ENCODE measurements at places on chromosomes 2 and 18.

DNA sequence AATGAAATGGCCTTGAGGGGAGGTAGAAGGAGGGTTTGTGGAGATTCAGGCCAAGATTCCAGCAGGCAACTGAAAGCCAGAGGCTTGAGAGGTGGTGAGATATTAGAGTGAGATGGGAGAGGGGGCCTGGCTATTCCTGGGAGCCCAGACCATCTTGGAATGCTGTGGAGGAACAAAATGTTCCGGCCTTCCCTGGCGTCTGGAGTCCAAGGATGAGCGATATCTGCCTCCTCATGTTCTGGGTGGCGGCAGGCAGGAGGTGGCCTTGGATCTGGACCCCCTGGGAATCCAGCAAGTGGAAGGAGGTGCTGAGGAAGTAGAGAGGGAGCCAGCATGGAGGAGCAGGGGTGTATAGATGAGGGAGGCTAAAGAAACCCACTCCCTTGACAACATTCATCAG lies 335.9 kb downstream of the CYP26B1 start:
- no peak for DNase-seq

DNA sequence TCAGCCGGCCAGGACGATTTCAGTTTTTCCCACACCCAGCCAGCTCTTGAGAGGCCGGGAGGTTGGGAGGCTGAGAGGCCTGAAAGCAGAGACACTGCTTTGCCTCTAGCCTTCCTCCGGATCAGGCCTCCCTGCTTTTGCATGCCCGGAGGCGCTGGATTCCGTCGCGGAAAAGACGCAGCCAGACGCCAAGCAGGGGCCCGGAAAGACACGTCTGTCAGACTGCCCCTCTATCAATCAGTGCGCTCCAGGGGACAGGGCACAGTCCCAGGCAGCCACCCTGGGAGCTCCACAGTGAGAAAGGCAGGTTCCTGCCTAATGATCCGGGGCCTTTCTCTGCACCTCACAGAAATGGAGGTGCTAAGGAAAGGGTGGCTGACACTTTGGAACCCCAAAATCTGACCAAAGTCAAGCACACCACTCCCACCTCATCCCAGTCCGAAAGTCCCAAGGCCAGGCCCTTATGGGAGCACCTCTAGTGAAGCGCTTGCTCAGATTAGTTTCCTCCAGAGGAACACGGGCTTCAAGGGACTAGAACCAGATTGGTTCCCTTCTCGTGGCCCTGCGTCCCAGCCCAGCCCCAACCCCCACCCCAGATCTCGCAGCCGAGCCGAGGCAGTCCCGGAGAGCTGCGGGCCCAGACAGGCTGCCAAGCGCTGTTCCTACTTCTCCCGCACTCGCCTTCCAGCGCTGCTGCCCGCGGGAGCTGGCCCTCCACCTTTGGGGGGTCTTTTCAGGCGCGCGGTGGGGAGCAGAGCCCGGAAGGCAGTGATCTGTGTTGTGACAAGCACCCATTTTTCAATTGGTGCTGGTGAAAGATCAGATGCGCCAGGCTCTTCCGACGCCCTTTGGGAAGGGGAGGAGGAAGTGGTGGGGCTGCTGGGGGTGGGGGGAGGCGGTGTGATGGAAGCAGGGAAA lies 5.0 kb downstream of the DLX1 start:
- no peak for DNase-seq

DNA sequence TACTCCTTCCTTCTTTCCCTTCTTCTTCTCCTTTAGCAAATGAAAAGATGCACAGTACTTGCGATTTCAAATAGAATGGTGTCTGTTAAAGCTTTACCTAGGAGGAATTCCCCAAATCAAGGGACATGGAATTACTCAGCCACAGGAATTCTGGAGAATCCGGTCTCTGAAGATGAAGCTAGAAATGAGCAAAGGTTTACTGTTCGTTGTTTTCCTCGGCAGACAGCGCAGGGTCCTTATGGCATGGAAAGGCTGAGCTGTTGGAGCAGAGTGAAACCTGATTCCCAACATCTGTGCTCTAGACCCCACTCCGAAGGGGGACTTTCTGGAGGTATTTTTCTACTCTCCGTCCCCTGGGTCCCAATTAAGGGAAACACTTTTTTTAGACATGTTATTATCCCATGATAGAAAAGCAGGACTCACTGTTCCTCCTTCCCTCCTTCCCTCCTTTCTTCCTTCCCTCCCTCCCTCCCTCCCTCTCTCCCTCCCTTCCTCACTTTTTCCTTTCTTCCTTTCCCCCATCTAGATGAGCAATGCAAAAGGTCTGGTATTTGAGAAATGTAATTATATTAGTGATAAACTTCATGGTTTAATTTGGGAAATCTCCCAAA lies 47.1 kb downstream of the CDCA7 start:
- peak; percentile 30 for DNase-seq

- peak; percentile 66 for DNase-seq
These were observed 35.7 kb downstream of the NOL10 start for GRCh38 chr2:10654069-10654468.

DNA sequence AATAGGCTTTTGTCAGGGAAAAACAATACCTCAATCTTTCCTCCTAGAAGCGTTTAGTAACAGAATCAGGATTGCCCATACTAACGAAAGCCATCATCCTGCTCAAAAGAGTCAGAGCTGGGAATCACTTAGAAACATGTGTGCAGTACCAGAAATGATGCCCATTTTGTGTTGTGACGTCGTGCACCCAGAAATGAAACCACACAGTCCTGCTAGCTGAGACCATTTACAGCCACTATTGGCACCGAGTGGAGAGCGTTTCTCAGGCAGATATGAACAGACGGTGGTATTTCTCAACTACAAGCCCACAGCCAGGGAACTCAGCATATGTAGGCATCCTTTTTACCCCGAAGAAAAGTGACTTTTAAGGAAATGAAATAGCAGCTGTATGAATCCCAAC lies 284.3 kb upstream of the LRATD1 start:
- DNase-seq, result no peak

DNA sequence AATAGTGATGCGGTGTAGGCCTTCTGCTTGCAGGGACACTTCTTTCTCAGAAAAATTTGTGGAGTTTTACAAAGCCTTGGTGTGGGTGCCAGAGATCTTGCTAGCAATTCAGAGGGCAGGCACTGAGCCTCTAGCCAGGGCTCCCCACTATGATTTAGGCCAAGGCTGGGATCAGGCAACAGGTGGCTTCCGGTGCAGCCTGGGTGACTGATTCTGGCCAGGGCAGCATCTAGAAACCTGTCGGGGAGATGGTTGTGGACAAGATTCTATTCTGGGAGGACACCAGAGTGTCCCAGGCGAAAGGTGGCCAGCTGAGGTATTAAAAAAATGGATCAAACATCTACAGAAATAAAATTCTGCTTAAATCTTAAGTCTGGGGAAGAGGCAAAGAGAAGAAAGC lies 21.5 kb upstream of the TNP1 start:
- no peak for DNase-seq

- no peak for DNase-seq
These were observed 240.1 kb downstream of the ACKR3 start for GRCh38 chr2:236809716-236810115.

DNA sequence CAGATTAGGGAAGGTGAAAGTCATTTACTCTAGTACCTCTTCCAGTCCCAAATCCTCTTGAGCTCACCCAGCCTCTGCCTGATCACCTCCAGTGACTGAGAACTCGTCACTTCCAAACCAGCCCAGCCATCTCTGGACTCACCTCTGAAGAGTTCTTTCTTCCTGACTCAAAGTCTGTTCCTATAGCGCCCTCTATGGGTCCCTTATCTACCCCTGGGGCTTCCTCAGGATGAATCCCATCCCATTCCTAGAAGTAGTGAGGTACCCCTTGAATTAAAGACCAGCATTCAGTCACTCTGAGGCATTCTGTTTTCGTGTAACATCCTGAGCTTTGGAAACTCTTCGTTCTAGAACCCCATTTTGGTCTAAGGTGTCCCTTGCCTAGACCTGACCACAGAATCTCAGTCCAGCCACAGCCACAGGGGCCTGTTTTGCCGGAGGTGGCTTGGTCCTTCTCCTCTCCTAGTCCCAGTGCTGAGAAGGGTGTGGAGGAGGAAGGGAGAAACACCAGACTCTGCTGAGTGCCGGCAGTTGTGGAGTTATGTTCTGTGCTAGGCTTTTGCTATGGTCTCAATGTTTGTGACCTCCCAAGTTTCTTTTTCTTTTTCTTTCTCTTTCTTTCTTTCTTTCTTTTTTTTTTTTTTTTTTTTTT lies 32.7 kb downstream of the SIX3 start:
- peak; percentile 63 for DNase-seq

DNA sequence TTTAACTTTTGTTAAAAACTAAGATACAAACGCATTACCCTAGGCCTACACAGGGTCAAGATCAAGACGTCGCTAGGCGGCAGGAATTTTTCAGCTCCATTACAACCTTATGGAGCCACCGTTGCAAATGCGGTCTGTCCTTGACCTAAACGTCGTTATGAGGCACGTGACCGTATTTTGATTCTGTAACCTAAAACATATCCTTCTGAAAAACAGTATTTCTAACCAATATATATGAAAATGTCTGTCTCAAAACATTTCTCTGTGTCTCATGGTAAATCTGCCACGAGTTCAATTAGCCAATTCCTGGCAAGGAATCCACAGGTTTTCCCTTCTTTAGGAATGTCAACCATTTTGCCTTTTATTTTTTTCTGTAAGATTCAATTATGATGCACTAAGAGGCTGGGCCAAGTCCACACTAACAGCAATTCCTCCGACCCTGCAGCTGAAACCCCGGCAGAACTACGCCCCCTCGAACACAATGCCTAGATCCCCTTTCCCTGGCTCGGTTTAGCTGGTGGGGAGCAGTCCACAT lies 1.7 kb downstream of the RTN4 start:
- no peak for DNase-seq

DNA sequence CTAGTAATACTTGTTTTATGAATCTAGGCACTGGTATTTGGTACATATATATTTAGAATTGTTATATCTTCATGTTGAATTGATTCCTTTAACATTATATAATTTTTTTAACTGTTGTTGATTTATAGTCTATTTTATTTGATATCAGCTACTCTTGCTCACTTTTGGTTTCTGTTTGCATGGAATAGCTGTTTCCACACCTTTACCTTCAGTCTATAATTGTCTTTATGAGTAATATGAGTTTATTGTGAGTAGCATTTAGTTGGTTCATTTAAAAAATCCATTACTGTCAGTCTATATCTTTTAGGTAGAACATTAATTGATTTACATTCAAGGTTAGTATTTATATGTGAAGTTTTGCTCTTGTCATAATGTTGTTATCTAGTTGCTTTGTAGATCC lies 58.6 kb downstream of the SMCHD1 start:
- no peak for DNase-seq

DNA sequence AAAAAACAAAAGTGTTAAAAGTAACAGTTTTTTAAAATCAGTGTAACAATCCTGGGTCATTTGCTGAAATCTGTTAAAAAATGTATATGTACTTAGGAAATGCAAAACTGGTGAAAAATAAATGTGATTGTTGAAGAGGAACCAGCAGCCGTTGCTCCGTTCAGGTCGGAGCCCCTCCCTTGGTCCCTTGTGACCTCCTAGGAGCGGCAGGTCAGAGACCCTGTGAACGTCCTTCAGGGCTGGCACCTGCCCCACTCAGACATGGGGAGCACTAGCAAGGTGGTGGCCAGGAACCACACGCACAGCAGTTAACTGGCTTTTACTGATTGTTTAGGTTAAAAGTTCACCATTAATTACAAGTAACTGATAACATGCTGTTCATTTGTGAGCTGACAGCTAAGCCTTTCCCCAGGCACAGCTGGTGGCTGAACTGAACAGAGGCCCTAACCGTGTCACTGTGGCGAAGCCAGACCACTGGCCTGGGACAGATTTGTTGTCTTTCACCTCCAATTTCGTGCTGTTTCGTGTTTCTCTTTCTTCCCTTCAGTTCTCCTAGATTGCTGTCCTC lies 159.2 kb upstream of the ALKAL2 start:
- no peak for DNase-seq
